IPS DF 6.9 (cell line): ENCODE measurements at places on chromosomes 5 and 9.

DNA sequence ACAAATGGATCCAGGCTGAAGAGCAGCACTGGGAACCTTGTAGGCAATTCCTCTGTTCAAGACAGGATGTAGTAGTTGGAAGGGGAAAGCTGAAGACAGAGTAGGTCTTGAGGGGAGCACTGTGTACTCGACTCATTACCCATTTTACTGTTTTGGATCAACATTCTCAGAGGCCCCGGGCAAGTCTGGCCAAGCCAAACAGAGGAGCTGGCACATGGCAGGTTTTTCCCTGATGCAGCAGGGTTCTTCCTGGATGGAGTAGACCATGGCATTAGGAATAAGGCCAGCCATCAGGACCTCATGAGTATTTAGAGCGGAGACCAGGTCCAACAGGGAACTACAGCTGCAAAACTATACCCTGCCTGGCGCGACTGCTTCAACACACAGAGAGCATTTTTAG, 4.4 kb downstream of the SVEP1 start:
- DNase-seq, result no peak

DNA sequence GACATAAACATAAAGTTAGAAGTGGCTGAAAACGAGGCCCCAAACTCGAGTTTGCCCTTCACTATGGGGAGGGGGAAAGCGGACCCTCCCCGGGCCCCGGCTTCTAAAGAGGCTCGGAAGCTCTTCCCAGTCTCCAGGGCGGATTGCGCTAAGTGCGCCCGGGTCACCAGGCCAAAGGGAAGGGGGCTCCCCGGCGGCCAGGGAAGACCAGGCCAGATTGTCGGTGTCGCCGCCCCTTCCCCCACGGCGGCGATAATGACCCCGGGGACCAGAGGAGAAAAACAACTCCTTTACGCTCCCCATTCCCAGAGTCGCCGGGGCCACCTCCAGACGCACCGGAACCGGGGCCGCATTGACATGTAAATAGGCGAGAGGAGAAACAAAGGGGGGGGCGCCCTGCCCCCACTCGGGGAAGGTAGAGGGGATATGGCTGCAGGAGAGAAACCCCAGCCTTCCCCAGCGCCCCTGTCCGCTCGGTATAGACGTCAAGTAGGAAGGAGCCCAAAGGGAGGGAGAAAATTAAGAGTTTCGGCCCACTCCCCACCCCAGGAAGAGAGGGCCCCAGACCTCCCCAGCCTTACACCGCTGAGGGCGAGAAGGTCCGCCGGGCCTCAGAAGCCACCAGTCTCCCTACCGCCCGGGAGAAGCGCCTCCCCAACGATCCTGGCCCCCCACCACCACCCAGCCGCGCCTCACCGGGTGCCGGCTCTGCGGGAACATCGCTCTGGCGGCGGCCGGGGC, 1.7 kb downstream of the TLE1 start:
- DNase-seq, result no peak

DNA sequence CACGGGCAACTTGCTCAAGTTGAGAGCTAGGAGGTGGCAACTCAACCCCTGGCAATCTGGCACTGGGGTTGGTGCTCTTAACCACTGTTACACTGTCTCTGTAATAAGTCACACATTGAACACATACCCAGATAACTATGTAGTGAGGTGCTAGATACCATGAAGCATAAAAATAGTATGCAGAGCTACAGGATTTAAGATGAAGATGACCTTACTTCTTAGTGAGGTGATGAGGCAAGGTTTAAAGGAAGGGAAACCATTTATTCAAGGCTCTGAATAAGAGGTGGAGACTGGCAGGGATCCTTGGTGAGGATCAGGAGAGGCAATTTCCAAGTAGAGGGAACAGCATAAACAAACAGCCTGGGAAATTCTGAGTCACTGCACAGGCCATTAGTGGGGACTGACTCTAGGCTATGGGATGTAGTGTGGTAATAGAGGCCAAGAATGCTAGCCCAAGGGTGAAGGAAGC, 67.6 kb upstream of the NR3C1 start:
- DNase-seq, result no peak

DNA sequence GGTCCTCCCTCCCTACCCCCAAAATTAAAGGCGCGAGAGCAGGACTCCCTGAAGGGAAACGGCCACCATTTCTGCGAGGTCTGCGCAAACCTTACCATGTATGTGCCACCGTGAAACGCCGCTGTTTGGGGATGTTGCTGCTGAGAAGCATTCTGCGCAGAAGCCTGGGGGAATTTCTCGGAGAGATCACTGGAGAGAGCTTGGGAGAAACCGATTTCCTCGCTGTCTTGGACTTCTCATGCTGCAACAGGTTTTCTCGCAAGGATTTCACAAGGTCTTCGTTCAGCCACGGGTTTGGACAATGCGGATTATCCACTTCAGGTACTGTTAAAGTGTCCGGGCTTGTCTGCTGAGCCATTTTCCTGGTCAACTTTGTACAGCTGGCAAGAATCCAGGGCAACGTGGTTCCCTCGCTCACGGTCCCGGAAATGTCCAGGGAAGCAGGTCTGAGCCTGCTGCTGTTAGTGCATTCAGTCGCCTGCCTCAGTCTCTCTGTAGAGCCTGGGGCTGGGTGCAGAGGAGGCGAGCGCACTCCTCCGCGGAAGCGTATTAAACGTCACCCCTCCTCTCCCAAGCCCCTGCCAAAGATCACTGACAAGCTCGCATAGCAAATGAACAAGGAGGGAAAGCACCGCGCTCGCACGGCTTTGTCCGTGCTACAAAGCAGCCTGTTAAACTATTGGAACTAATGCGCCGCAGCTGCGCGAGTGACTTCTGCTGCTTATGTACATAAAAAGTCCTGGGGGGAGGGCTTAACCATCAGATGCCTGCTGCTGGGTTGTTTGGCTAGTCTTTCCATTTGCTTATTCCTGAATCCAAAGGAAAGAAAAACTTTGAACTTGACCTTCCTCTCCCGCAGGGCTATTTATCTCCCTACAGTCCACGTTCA, 125.1 kb downstream of the PDE4D start:
- no peak for DNase-seq

GRCh38 chr9:82665324-82665723, 397.6 kb downstream of the RASEF start:
- DNase-seq, result no peak

- no peak for DNase-seq
Measured at GRCh38 chr5:143448518-143448917, 45.0 kb upstream of the NR3C1 start.

- no peak for DNase-seq
Measured at GRCh38 chr9:121038804-121039203, 11.3 kb downstream of the C5 start.

- DNase-seq, result no peak
Measured at GRCh38 chr9:71929791-71930440, 18.5 kb downstream of the C9orf85 start.

DNA sequence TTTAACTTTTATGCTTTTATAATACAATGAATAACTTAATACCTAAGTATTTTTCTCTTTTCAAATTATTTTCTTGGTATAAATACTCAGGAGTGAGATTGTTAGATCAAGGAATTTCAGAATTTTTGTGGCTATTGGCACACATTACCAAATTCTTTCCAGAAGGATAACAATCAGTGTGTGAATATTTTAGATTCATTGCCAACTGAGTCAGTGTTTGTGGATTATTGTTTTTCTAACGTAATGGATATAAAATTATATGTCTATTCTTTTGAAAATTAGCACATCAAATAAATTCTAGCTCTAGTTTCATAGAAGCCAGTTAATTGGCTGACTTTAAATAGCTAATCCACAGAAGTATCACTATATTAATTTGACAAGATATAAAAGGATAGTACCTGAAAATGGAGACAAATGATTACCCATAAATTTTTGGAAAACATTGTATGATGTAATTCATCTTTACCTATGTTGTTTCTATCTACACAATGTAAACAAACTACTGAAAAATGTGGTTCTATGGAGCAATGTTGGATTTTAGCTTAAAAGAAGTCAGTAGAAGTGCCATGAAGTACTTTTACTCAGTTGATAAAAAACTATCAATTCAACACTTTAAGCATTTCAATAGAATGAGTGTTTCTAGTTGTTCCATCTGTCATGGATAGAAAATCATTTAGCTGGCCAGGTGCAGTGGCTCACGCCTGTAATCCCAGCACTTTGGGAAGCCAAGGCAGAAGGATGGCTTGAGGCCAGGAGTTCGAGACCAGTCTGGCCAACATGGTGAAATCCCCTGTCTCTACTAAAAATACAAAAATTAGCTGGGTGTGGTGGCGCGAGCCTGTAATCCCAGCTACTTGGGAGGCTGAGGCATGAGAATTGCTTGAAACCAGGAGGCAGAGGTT, 185.1 kb downstream of the ADAMTSL1 start:
- no peak for DNase-seq

DNA sequence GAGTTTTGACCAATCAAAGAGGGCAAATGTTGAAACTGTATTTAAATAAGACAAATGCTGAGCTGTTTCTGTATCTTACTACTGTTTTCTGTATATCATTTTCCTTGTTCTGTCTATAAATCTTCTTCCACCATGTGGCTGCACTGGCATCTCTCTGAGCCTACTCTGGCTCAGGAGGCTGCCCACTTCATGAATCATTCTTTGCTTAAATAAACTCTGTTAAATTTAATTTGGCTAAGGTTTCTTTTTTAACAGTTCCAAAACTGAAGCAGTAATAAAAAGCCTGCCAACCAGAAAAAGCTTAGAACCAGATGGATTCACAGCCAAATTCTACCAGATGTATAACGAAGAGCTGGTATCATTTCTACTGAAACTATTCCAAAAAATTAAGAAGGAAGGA, 40.2 kb upstream of the TAS2R1 start:
- DNase-seq, result no peak

- DNase-seq, result no peak
Measured at GRCh38 chr9:111287127-111287526, 42.9 kb downstream of the OR2K2 start.

DNA sequence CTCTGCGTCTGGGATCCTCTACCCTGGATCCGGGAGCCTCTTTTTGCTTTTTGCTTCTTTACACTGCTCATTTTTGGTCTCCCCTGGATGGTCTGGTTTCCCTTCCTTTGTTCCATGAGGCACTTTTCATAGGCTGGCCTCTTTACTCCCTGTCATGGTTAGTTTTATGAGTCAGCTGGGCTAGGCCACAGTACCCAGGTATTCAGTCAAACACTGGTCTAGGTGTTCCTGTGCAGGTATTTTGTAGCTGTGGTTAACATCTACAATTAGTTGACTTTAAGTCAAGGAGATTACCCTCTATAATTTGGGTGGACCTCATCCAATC, 17.5 kb downstream of the ANKRD33B start:
- no peak for DNase-seq
